ENCODE measurements at places on chromosomes 7 and 10. TPM values are rescaled to one million over a fixed set of nuclear protein-coding genes. Genes with fewer than 3 reads are reported as not detected.

- no peak for DNase-seq
Observed at GRCh38 chr7:148485618-148486017, 104.9 kb upstream of the C7orf33 start.

DNA sequence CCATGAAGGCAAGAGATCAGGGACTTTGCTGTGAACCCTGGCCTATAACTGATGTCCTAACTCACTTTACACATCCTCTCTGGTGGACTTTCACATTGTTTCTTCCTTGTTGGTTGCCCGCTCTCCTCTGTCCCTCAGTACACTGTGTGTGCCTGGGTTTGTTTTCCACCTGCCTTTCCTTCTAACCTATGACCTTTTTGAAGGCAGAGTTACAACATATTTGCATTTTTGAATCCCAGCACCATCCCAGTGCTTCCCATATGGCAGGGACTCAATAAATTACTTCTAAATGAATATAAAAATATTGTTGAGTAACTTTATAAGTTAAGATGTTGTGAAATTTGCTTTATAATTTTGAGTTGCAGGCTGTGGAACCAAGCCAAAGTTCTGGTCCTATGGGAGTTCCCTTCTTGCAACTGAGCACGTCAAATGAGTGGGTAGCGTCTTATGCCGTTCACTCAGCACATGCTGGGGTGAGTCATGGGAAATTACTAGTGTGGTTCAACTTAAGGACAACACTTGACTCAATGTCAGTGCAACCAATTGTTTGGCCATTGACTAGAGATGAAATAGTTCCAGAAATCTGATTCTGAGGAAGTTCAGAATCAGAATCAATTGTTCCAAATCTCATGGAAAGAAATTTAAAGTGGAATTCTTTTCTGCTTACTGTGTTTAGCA lies 250.9 kb downstream of the TWIST1 start:
- no peak for DNase-seq

DNA sequence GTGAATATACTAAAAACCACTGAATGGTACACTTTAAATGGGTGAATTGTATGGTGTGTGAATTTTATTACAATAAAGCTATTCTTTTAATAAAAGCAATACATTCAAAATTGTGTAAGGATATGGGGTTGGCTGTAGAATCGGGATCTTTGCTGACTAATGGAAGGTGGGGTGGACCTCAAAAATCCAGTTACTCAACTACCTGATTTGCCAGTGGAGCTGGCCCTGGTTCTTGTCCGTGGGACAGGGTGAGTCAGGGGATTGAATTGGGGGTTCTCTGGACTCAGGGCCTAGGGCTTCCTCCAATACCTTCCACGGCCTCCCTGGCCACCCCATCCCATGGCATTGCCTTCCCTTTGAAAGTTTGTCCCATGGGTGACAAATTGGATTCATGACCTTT lies 13.5 kb upstream of the RABGEF1 start:
- DNase-seq: no peak

GRCh38 chr10:95229724-95230627 lies 35.9 kb downstream of the ACSM6 start:
- DNase-seq: no peak

GRCh38 chr7:45416846-45417245 lies 157.3 kb upstream of the ADCY1 start:
- no peak for DNase-seq

GRCh38 chr10:17805330-17805729 lies 3.8 kb upstream of the MRC1 start:
- DNase-seq: no peak

DNA sequence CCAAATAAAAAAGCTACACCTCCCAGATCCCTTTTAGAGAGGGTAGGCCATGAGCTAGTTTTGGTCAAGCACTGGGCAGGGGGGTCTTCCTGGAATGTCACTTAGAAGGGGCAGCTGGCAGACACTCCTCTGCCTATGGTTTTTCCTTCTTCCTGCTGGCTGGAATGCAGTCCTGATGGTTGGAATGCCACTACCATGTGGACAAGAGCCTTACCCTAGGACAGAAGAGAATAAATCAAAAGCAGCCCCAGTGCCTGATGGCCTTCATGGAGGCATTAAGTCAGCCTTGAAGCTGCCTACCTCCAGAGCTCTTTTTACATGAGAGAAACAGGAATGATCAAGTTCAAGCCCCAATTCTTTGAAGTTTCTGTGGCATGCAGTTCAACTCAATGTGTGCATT lies 43.5 kb upstream of the SORBS1 start:
- no peak for DNase-seq

DNA sequence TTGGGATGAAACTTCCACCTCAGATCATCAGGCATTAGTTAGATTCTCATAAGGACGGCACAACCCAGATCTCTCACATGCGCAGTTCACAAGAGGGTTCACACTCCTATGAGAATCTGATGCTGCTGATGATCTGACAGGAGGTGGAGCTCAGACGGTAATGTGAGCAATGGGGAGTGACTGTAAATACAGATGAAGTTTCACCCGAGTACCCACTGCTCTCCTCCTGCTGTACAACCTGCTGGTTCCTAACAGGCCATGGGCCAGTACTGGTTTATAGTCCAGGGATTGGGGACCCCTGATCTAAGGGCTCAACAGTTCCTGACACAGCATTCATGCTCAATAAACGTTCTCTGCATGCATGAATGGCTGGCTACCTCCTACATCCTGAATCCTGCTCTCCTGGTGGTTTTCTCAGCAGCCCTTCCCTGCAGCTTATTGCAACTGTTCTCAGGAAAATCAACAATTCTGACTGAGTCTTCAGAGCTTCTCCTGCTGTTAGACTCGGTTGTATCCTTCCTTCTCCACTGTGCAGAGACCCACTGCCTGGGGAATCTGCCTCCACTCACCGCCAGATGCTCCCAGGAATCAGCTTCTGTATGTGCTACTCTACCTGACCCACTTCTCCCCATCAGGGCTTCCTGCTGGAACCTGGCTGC lies 17.4 kb downstream of the PDE6C start:
- no peak for DNase-seq

AS3MT gene
- 10.8 TPM for total RNA-seq
